Fibroblast of skin of left quadriceps (primary cell): ENCODE measurements at places on chromosomes 12 and 14.

GRCh38 chr12:113152835-113153814 is 3.6 kb downstream of the CFAP73 start:
- DNase-seq: peak; percentile 22

GRCh38 chr14:47961634-47962033 is 286.2 kb upstream of the MDGA2 start:
- DNase-seq: no peak

DNA sequence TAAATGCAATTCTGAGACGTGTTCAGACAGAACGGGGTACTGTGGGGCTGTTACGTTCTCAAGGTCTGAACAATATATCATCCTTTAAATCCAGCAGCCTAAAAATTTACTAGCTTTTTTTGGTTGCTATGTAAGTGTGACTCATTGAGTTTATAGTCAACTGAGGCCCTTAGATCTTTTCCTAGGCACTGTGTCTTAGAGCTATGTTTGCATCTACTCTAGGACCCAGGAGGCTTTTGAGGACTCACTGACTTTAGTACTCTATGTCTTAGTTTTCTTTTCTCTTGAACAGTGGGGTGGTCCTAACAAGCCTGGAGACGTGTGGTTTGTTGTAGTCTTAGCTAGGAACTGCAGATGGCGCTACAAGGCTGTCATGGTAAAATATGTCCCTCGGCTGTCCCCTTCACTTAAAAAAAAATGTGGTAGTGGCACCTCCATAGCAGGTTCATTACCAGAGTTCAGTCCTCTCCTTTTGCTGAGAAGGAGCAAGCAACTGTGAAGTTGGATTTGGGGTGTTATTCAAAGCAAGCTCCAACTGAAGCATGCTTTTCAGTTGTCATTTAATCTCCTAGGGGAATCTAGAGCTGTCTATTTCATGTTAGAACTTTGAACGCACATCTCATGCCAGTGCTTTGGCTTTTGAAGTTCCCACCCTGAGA is 8.7 kb upstream of the SPATS2 start:
- no peak for DNase-seq

GRCh38 chr14:65349100-65349499 is 63.4 kb upstream of the FUT8 start:
- DNase-seq: no peak

- no peak for DNase-seq
Measured at GRCh38 chr12:67598598-67598997, 49.9 kb upstream of the DYRK2 start.

DNA sequence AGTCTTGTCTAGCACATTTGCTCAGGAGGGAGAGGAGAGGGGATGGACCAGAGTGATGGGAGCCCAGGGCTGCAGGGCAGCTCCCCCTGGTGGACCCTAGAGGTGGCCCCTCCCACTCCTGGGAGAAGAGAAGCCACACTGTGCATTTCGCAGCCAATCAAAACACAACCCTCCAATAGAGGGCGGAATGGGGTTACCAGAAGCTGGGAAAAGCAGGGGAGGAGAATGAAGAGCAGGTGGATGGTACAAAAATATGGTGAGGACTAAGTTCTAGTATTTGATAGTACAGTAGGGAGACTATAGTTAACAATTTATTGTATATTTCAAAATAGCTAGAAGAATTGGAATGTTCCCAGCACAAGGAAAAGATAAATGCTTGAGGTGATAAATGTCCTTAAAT is 23.6 kb downstream of the VASH1 start:
- peak; percentile 50 for DNase-seq

GRCh38 chr12:74598819-74599218 is 61.2 kb downstream of the ATXN7L3B start:
- no peak for DNase-seq

GRCh38 chr14:79805636-79806035 is 405.7 kb downstream of the DIO2 start:
- no peak for DNase-seq
